ENCODE measurements at places on chromosomes 5 and 9.

- no peak for DNase-seq
Observed at GRCh38 chr9:12935714-12936113, 160.9 kb downstream of the LURAP1L start.

DNA sequence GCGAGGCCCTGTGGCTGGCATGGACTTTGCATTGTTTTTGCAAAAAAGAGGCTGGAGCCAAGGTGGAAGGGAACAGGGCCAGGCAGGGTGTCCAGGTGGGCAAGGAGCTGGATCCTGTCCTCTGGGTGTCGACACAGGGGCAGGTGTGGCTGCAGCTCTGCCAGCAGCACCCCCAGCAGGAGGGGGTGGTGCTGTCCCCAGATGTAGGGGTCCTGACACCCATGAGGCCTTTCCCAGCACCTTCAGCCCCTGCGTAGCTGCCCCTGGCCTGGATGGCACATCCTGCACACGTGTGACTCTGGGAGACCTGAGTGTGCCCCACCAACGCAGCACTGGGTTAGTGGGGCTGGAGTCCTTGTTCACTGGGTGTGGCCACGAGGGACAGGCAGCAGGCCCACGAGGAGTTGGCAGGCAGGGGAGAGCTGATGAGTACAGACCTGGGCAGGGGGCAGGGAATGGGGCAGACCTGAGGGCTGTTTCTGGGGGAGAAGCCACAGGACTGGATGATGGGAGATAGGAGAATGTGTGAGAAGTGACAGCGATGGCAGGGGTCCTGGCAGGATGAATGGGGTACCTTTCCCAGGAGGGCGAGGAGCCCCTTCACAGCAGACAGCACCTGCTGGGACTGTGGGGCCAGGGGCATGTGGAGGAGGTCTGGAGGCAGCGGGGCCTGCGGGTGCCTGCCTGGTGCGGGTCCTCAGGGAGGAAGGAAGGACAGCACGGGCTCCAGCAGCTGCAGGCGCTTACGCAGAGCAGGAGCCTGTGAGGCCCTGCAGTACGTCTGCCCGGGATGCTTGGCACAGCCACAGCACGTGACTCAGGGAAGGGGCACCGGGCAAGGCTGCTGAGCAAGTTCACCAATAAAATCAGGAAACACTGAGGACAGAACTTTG, 3.6 kb upstream of the RASGEF1C start:
- DNase-seq = no peak

- DNase-seq = no peak
Observed at GRCh38 chr9:32839013-32839885, 55.9 kb downstream of the TMEM215 start.

DNA sequence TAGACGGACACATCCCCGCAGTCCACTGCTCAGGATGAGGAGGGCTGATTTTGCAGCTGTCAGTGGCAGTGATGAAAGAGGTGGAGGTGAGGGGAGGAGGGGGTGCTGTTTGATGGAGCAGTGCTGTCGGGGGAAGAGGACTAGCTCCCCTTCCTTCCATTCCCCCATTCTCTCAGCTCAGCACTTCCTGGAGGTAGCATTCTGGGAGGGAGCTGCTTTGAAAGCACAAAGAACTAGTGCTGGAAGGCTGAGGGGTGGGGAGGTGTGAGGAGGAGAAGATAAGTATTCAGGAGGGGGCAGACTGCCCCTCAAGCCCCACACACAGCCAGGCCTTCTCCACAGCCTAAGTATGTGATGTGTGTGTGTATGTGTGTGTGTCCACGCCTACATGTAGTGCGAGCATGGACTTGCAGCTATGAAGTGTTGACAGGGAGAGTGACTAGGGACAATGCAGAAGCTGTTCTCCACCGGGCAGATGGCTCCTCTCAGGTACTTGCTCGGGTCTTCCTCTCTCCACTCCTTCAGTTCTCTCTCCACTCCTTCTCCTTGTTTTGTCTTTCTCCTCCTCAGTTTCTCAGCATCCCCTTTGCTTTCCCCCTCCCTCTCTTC, 65.5 kb upstream of the HSPA9 start:
- DNase-seq = no peak

GRCh38 chr9:129617167-129617566, 3.7 kb downstream of the C9orf50 start:
- no peak for DNase-seq

DNA sequence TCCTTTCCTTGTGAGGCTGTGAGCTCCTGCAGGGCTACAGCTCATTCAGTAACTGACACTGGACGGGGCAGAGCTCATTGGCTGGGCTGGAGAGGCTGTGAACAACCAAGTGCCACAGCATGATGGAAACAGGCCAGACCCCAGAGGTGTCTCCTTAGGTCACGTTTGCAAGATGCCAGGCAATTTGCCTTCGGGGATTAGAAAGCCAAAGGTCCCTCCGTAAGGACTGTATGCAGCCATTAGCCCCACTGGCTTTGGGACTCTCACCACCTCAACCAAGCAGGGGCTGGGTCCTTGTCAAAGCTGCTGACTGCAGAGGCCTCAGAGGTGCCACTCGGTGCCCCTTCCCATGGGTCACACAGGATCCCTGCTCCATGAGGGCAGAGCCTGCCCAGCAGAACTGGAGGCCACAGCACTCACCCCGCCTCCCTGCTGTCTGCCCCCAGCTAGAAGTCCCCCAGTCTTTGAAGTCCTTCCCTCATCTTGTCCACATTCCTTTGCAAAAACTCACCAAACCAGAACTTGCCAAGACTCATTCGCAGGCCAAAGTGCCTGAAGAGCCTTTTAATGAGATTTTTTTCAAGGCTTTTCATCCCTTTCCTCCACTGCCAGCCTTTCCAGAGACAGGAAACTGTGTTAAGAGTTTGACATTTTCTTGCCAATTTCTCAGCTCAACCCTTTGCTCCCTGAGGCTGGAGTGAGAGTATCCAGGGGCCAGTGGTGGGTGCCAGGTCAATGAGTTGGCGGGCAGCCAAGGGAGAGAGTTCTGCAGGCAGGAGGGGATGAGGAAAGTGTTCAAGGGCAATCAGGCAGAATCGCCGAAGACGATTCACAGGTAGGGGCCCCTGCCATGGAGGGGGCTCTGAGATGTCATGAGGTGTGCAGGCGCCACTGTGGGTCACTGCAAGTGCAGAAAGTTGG, 39.7 kb upstream of the SLC25A51 start:
- DNase-seq = no peak

GRCh38 chr5:69432412-69433206, 17.7 kb downstream of the MARVELD2 start:
- DNase-seq = no peak

DNA sequence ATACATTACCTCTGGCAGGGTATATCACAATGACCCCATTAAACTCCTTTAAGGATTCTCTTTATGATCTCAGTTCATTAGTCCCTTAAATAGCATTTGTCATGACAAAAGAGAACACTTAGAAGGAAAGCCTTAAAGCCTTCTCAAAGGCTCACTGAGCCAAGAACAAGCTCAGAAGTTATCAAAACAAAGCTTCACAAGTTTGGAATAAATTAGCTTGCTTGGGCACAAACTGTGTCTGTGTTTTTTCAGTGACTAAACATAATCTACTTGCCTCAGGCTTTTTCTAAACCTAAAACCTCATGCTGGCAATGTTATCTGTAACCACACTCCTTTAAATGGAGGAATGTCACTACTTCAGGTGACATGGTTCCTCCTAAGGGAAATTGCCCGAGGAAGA, 1114.9 kb upstream of the C9orf72 start:
- DNase-seq = no peak

GRCh38 chr5:15683332-15683731, 183.4 kb downstream of the FBXL7 start:
- no peak for DNase-seq

DNA sequence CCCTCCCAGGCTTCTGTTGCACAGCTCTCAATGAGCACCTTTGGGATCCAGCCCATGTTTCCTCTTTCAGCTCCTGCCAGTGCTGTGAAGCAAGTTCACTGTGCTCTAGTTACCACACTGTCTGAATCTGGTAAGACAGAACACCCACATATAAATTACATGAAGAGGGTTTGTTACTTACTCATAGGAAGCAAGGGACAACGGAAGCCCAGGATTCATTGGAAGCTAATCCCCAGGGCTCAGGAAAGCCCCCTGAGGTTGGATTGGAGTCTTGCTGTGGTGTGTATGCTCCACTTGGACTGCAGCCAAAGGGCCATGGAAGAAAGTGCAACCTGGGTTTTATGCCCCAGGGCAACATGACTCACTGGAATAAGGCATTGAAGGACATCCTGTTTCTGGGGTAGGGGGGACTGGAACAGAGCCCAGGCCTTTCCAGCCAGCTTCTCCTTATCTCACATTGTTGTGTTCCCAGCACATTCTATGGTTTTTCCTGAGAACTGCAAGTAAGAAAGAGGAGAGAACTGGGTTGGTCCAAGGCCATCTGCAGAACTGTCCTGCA, 15.6 kb upstream of the CLK4 start:
- DNase-seq = no peak
